Inflammatory macrophage treated with lipopolysaccharide for 1 hour (primary cell): ENCODE measurements at places on chromosomes 5 and 9.

DNA sequence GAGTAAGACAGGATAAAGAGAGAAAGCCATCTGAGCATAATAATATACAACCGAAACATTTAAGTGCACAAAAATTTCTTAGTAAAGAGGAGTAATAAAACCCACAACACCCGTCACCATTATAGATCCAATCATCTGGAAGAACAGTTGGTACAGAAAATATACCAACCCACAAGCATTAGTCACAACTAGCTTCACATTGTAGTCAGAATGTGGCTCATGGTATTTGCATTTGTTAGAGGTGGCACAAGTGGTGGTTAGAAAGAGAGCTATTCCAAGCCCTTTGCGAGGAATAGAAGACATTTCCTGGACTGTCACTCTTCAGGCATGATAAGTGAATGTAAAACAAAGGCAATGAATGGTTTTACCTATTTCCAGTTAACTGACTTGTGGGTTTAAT, 677.5 kb upstream of the ST8SIA4 start:
- DNase-seq, result no peak

GRCh38 chr9:112705768-112706427, 12.0 kb downstream of the INIP start:
- no peak for DNase-seq

- no peak for DNase-seq
These were observed 426.2 kb downstream of the ANXA1 start for GRCh38 chr9:73577848-73578247.

DNA sequence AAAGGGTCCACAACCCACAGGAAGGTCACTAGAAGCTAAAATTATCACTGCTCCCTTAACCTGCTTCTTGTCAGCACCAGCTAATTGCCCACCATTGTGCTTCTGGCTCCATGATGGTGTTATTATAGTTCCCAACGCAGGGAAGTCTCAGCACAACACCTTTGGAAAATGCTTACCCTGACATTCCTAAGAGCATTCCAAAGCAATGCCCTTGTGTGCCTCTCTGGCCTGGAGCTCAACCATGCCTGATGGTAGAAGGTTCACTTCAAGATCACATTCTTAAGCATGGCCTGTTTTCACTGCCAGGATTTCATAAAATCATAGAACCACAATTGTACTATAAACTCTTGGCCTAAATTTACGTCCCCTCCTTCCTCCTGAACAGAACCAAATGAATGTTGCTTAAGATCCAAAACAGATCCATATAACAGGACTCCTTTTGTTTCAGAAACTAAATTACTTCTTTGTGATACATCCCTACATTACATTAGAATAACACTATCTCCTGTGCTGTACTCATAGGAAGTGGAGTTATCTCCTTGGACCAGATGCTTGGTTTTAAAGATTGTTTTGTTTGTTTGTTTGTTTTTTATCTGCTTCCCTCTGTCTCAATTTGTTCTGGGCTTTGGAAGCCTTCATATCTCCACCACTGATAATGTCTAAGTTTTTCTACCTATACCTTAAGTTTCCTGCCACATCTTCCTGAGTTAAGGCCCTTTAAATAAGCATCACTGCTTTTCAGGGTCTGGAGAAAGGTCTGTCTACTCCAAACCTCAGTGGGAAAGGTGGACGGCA, 32.1 kb downstream of the ARL15 start:
- no peak for DNase-seq

DNA sequence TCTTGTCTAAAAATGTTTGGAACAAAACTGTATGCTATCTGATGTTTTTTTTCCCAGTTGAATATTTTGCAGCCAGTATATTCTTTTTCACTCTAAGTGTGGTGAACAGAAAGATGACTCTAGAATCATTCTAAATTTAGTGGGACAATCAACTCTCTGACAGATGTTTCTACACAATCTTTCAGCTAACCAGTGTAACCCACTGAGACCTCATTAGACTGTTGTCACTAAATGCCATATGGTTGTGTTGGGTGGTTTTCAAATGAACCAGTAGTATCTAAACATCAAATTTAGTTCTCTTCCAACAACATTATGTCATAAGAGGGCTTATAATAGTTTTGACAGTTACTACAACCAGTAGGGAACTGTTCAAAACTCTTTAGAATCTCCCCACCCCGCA, 129.6 kb upstream of the PRLR start:
- no peak for DNase-seq

DNA sequence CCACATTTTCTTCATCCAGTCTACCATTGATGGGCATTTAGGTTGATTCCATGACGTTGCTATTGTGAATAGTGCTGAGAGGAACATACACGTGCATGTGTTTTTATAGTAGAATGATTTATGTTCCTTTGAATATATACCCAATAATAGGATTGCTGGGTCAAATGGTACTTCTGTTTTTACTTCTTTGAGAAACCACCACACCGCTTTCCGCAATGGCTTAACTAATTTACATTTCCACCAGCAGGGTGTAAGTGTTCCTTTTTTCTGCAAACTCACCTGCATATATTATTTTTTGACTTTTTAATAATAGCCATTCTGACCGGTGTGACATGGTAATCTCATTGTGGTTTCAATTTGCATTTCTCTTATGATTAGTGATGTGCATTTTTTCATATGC, 82.2 kb upstream of the RFX3 start:
- DNase-seq, result no peak

DNA sequence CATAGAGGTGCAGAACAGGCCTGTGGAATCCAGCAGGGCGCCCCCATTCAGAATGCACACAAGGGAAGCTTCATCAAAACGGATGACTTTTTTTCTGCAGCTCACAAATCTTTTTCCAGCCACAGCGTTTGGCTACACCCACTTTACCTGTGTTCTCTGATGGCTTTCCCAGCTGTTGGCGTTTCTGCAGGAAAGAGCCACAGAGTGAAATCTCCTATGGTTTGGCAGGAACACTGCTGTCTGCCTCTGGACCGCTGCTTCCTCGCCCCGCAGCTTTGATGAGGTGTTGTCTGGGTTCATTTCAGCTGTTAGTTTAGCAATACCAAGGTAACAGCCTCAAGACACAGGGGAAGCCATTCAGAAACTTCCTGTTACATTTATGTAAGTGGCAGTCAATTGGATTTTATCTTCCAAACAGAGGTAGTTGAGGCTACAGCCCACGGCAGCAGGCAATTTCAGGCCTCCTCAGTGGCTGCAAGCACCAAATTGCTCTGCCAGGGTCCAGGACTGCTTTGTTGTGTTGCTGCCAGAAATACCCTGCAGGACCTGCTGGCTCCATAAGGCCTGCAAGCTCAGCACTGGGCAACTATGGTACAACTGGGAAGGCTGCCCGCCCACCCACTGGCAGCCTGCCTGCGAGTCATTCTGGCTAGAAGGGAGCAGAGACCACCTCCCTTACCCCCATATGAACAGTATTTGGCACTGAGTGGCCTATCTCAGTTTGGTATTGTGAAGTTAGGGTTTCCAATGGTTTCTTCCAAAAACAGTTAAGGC, 96.7 kb downstream of the MVB12B start:
- no peak for DNase-seq

- peak; percentile 94 for DNase-seq
These were observed at the start of gene CLK4 for GRCh38 chr5:178626484-178627258. TSS of gene CLK4 (minus strand) at chr5:178627050. CDS start at chr5:178623416, 3,634 bp downstream.

DNA sequence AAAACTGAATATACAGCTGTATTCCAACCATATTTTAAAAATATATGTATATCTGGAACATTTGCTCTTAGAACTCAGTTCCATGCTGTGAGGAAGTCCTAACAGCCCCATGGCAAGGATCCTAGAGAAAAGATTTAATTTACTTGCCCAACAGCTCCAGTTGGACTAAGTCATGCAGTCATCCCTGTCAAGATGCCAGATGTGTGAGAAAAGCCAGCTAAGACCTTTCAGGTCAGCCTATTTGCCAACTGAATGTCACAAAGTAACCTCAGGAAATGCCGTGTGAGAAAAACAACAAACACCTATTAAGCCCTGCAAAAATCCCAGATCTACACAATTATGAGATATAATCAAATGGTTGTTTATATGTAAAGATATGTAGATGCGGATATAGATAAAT, 416.3 kb downstream of the NR2F1-AS1 start:
- no peak for DNase-seq

- DNase-seq, result no peak
These were observed 94.0 kb downstream of the RAPGEF6 start for GRCh38 chr5:131541071-131541470.

GRCh38 chr5:150918613-150919012, 13.8 kb upstream of the ZNF300 start:
- DNase-seq, result no peak

- no peak for DNase-seq
These were observed 27.7 kb downstream of the MLLT3 start for GRCh38 chr9:20594608-20595007.

DNA sequence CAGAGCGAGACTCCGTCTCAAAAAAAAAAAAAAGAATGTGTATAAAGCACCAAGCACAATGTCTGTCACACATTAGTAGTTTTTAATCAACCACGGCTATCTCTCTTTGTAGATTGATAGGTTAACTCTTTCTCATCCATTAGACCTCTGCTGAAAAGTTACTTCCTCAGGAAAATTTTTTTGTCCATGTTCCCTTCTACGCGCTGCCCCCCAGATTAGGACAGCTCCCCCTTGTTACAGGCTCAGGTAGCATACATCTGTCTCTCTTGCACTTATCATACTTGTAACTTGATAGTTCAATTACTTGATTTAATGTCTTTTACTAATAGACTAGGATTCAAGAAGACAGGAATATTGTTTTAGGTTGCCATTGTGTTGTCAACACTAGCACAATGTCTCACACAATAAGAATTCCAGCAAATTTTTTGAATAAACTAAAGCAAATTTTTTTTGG, 1.5 kb downstream of the SPDL1 start:
- DNase-seq, result no peak

- peak; percentile 61 for DNase-seq
These were observed 34.9 kb upstream of the TEK start for GRCh38 chr9:27073841-27074728.

DNA sequence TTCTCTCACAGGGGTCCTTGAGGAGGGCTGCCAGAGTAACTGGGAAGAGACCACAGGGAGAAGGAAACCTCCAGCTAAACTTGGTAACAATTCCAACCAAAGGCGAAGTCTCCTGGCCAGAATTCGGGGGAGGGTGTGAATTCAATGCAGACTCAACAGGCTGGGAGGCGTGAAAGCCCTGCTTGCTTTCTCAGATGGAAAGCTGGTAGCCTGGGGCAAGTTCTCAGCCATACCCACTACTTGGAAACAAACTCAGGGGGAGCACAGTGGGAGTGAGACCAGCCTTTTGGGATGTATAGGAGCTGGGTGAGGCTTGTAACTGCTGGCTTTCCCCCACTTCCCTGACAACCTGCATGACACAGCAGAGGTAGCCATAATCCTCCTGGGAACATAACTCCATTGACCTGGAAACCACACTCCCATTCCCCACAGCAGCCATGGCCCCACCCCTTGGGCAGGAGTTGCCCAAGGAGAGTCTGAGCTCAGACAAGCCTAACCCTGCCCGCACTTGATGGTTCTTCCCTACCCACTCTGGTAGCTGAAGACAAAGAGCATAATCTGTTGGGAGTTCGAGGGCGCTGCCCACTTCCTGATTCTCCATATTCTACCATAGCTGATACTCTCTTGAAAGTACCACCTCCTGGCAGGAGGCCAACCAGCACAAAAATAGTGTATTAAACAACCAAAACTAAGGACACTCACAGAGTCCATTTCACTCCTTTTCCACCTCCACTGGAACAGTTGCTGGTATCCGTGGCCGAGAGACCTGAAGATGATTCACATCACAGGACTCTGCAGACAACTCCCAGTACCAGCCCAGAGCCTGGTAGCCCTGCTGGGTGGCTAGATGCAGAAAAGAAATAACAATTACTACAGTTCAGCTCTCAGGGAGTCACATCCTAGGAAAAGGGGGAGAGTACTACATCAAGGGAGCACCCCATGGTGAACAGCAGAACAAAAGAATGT, 123.8 kb downstream of the FAM170A start:
- no peak for DNase-seq

DNA sequence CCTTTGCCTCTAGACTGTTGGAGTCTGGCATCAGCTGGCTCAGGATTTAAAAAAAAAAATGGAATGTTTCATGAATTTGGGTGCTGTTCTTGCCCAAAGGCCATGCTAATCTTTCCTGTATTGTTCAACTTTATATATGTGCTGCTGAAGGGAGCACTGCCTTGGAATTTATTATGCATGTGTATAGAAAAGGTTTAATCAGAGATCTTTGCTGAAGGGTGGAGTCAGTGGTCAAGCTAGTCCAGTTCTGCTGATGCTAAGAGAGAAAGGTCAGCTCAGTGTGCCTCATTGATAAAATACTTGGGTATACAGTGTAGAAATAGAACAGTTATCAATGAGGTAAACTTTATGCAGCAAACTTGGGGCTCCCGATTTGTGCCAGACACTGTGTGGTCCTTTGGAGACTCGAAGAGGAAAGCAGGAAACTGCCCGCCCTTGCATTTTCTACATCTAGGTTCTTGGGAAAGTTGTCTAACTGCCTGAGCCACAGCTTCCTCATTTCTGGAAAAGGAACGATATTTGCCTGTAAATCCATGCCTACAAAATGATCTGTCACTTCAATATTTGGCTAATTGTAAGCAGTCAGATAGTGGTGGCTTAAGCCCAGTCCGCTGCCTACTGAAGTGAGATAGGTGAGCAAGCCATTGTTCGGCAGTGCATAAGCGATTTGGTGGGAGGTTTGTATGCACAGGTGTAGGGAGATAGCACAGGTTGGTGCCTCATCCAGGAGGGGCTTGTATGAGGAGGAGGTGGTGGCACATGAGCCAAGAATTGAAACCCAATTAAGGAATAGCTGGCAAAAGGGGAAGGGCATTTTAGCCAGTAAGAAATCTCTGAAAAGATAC, 29.2 kb upstream of the GTF2H2C start:
- peak; percentile 42 for DNase-seq

DNA sequence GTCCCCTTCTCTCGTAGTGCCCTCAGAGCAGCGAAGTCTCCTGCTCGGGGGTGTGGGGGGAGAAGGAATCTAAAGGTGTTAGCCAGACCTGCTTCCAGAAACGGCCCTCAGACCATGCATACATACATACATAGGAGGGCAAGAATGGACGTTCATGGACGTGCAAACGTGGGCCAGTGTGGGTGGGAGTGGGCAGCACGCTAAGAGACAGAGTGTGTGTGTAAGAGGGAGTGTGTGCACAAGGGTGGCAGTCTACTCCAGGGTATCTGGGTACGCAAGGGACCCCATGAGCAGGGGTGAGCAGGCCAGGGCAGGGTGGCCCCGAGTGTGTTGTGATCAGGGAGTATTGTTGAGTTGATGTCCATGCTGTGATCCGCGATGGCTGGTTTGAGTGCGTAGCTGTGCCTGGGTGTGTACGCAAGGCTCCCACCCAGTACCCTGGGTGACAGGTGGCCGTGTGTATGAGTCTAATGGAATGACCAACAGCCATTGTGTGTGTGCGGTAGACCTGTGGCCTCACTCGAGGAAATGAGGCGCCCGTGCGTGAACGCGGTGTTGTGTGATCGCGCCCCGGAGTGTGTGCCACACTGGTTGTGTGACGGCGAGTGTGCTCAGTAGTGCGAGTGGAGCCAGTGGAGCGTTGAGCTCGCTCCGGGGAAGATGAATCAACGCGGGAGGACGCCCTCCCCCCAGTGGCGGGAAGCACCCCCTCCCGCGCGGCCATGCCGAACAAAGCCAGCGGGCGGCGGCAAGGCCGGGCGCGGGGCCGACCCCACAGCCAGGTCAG, 826 bp downstream of the GPRIN1 start:
- DNase-seq, result no peak
